ENCODE measurements at places on chromosomes 6 and 20. TPM values are rescaled to one million over a fixed set of nuclear protein-coding genes. Genes with fewer than 3 reads are reported as not detected.
A peak's percentile ranks its signal among the peaks of the same experiment; 100 is the strongest.

GRCh38 chr6:155939253-155939652 lies 483.6 kb upstream of the NOX3 start:
- DNase-seq, result no peak

DNA sequence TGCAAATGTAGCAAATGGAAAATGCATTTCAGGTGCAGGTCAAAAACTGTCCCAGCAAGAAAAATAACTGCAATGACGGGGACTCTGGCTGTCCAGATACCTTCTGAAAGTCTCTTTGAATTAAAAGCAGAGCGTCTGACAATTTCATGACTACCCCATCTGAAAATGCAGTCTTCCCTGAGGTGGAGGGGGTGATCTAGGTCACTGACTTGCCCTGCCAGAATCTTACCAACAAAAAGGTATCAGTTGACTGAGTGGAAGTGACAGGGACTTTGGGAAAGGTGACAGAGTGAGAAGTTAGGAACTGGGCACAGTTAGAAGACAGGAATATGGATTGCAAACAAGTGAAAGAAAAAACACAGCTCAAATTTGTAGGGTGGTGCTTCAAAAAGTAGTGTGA lies 402.2 kb downstream of the DHX35 start:
- DNase-seq, result no peak

DNA sequence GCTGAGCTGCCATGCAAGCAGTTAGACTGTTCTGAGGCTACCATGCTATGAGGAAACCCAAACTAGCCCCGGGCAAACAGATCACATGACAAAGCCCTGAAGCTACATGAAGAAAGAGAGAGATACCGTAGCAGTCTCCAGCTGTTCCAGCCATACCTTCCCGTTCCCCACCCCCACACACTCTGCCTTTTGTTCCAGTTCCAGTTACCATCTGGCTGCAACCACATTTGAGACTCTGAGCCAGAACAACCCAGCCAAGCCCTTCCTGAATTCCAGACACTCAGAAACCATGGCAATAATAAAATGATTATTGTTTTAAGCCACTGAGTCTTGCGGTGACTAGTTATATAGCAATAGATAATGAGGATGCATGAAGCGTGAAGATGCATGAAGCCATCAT lies 28.3 kb downstream of the RIN2 start:
- DNase-seq, result no peak

DNA sequence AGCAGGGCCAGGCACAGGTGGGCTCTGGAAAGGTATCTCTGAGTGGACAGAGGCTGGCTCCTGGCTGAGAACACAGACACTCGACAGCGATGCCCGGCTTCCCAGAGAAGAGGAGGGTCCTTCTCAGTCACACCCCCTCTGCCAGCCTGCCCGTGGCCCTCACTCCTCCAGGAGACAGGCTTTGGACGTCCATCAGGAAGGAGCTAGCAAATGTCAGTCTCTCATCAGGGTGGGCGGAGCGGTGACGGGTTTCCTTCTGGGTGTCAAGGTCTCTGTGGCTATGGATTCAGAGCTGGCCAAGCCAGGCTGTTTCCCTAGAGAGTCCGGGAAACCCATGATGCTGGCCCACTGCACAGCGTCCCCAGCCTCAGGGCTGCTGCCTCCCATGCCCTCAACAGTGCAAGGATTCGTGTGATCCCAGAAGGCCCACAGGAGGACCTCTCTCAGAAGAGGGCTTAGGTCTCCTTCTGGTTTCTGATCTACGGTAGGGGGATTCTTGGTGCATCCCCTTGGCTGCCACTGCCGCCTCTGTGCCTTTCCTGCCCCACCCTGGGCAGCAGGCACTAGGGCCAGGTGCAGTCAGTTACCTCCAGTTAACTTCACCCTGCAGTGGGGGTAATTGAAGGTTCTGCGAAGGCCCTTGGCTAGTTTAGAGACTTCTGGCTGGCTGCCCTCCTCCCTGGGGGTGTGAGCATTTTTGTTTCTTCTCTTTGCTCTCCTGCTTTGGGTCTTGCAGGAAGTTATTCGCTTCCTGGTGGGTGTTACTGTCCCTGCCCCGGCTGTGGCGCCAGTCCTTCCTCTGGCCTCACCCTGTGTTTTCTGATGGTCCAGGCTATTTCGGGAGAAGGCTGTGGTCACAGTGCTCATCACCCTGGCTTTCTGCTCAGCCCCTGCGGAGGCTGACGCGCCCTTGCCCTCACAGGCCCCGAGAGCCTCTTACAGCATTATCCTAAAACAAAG lies 80.2 kb downstream of the CDH4 start:
- no peak for DNase-seq

GRCh38 chr6:84282550-84282949 lies 55.1 kb upstream of the CEP162 start:
- peak; percentile 17 for DNase-seq

The CCN6 gene
- total RNA-seq, result not detected

DNA sequence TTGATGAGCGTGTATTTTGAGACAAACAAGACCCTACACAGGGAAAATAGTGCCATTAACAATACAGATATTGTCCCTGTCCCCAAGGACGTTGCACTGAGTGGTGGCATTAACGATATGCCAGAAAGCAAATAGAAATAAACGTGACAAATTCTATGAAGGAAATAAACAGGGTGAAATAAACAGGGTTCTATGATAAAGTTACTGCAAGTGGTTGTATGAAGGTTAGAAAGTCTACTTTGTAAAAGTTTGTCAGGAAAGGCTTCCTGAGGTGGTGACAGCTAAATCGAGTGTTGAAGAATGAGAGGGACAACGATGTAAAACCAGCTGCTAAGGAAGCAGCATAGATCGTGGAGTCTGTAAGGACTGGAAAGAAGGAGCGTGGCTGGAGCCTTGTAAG lies 380.2 kb downstream of the LAMA2 start:
- DNase-seq, result no peak

GRCh38 chr20:2755451-2756055 lies 44.9 kb downstream of the CPXM1 start:
- no peak for DNase-seq

DNA sequence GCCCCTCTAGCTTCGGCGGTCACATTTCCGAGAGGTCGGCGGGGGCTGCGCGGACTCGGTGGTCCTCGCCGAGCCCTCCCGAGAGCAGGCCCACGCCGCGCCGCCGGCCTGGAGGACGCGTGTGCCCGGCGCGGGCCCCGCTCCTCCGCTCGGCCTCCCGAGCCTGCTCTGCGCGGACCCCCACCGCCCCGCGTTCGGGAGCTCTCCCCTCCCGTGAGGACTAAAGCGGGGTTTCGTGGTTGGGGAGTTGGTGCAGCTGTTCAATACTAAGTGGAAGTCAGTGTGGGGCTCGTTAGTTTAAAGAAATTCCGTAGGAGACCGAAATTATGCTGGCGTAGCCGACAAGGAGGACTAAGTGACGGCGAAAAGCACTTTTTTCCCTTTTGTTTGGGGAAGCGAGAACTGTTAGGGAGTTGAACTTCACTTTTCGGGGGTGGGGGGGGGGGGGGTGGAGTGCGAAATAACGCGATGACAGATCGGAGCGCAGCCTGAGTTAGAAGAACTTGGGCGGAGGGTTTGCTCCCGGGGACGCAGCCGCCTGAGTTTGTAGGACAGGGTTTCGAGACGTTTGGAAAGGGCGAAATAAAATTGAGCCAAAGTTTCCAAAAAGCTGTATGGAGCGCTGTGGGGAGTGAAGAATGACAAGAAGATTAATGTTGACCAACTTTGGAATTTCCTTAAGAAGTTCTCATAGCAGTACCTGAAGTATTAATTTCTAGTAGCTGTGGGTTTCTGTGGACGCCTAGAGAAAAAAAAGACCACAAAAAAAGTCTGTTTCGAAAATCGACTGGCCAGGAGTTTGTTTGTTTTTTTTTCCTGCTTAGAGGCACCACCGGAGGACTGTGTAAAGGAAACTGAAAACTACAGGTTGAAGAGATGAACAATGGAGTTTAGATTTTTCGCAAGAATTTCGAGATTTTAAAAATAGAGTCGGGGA lies 1.4 kb downstream of the QKI start:
- DNase-seq, result no peak

DNA sequence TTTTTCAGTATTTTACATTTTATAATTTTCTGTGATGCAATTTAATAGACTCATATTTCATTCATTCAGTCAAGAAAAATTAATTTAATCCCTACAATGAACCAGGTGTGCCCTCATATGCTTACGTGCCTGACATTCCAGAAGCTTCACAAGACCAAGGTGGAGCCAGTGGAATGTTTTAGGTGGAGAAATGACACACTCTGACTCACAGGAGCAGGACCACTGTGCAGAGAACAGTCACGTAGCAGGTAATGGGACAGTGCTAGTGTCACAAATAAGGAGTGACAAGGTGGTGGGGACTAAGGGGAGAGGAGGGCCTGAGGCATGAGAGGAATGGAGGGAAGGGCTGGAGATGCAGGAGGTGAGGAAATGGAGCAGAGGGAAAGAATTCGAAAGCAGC lies 37.0 kb upstream of the HLA-G start:
- DNase-seq, result no peak

Data from thoracic aorta (tissue), 2 donors.